ENCODE measurements at places on chromosomes 12 and 14.

- no peak for DNase-seq
Observed at GRCh38 chr12:107469011-107469410, 216.6 kb upstream of the PWP1 start.

DNA sequence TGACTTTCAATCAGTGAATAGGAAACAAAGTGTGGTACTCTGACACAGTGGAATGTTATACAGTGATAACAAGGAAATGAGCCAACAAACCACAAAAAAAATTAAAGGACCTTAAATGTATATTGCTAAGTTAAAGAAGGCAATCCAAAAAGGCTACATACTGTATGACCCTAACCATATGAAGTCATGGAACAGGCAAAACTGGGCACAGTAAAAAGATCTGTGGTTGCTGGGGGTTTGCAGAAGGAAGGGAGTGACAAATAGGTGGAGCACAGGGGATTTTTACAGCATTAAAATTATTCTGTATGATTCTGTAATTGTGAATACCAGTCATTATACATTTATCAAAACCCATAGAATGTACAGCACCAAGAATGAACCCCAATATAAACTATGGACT, 112.6 kb downstream of the KCNC2 start:
- no peak for DNase-seq

DNA sequence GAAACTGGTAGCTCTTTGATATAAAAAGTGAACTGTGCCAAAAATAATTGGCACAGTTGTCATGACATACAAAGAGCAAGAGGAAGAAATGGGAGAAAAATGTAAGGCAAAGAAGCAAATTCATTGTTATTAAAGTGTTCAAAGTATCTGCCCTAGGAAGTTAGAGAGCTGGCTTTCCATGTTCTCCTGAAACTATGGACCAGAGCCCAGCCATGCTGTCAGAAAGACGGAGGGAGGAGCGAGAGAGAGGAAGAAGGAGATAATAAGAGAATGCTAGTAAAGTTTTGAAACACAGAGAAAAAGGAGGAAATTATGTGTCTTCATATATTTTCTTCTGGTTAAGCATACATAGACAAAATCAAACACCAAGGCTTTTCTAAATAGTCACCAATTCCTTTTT, 78.1 kb upstream of the PELI2 start:
- DNase-seq, result no peak

GRCh38 chr12:129949651-129950050, 45.8 kb upstream of the TMEM132D start:
- DNase-seq, result no peak

DNA sequence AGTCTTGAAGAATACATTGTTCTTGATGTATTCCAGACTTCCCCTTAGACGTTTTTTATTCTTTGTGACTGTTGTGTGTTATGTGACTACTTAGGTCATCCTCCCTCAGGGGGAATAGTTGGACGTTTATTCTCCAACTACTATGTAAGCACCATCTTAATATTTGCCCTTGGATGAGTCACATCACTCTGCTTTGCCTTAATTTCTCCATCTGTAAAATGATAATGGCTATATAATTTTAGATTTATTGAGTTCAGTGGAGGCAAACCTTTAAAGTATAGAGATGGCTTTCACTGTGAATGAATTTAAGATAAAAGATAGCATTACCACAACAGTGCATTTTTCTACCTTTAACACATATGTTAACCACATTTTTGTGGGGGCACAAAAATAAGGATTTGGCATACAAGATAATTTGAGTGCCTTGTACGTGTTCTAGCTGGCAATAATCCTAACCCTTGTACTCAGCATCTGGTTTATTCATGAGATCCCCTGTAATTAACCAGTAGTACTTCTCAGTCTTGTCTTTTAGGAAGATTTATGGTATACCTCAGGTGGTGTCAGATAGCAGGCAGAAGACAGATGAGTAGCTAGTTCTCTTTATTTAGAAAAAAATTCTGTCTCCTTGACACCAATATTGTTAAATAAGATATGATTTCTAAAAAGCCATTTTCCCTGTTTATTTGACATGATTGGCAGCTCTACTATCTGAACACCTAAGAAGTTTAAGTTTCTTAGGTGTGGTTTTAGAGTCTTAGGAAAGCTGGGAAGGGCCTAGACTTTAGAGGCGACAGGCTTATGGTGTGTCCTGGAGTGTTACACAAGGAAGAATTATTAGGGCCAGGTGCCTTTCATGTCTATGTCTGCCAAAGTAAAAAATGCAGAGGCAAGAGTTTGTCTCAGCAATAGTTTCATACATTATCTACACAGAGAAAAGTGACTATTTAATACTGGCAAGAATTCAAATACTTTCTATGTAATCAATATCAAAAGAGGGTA, 152.3 kb downstream of the RAD51B start:
- no peak for DNase-seq

DNA sequence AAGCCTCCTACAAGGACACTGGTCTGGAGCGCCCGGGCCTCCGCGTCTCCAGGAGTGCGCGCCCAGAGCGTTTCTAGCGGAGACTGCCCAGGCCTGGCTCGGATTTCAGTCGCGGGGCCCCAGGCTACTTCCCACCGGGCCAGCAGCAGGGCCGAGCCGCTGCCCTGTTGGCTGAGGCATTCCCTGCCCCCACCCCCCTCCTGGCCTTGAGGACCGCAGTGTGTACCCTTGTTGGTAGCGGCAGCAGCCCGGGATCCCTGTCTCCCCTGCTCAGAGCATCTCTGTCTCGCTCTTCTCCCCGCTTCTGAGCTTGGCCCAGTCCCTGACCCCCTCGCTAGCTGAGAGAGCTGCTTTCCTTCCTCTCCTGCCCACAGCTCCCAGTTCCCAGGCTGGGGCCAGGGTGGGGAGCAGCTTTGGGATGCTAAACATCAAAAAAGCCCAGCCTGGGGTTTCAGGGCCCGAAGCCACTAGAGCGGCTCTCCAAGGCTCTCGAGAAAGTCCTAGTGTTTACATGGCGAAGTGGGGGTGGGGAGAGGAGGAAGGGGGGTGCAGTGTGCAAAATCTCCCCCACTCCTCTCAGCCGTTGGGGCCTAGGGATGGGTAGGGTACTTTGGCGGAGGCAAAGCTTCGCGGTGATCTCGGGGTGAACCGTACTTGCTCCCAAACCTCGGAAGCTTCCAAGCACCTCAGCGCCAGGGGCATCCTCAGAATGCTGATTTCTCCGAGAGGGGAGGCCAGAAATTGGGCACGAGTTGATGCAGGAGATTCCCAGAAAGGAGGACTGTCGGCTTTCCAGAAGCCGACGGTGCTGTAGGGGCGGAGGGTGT, 6.4 kb downstream of the NKX2-1 start:
- DNase-seq, result no peak
